Transverse colon (tissue), 4 donors: ENCODE measurements at places on chromosomes 6 and 20. TPM values are rescaled to one million over a fixed set of nuclear protein-coding genes. Genes with fewer than 3 reads are reported as not detected.

- DNase-seq: no peak
Observed at GRCh38 chr6:131173680-131174079, 38.4 kb downstream of the AKAP7 start.

GRCh38 chr6:151576633-151577032 is 82.8 kb downstream of the CCDC170 start:
- DNase-seq: no peak

GRCh38 chr6:45650524-45651135 is 272.9 kb upstream of the SUPT3H start:
- DNase-seq: no peak

- no peak for DNase-seq
Observed at GRCh38 chr6:11654876-11655275, 117.3 kb downstream of the TMEM170B start.

RIPOR2 gene
- total RNA-seq: 7.5 TPM

DNA sequence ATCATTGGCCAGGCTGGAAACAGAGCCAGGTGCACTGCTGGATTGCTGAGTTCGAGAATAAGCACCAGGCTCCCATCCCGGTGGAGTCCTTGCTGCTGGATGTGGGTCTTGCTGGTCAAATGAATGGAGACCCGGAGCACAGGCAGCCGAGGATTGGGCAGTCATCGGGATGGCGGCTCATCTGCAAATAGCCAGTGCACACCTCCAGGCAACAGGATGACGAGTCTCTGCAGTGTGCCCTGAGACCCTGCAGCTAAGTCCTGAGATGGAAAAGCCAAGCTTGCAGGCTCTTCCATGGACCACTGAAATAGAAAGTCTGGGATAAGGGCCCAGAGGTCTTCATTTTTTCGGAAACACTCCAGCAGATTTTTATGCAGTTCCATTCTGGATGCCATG is 143.5 kb downstream of the WDR27 start:
- DNase-seq: no peak

DNA sequence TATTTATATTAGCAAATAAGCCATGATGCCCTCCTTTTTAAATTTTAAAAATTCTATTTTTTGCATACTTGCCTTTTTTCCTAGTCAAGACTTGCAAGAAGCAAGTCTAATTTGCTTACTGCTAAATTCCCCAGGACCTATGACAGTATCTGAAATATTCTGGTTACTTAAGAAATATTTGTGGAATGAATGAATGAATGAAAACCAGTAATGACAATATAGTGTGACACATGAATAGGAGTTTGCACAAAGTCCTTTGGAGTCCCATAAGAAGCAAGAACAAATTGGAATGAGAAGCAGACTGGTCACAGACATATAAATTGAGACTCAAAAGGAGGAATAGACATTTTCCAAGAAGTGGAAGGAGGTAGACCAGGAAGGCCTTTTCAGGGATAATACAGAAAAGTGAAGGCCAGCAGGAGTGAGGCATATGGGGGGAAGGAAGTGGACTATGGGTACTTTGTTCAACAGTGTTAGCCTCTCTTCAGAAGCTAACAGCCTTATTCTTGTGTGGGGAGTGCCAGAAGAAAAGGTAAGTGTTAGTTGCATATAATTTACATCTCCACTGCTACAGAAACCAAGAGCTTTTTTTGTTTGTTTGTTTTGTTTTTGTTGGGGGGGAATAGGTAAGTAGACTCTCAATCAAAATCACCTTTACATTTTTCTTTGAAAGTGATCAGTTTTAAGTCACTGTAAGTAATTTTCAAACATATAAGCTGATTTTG is 93.6 kb upstream of the FAM184A start:
- DNase-seq: no peak

DNA sequence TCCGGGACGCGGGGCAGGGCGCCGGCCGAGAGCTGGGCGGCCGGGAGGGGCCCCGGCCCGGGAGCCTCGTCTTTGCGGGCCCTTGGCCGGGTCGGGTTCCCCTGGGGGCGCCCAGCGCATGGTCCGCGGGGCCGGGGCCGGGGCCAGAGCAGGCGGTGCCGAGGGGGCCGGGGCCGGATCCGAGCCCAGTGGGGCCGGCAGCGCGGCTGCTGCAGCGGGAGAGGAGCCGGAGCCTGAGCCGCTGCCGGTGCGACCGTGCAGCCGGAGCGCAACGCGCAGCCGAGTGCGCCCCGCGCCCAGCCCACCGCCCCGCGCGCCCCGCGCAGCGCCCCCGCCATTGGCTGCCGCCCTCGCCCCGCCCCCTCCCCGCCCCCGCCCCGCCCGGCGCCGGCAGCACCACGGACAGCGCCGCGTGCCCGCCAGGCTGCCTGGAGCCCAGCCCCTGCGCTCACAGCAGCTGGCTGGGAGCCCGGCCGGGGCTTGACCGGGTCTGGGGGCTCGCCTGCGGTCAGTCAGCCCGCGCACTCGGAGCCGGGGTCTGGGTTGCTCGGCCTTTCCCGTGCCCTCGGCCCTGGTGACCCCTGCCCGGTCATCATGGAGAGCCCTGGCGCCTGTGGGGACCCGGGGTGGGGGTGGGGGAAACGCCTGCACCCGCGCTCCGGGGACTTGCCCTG is at the start of gene HRH3:
HRH3 (minus strand) TSS at position 287 of the 674 bp plus-strand sequence. CDS start 308 bp downstream, outside the sequence.
- peak; percentile 25 for DNase-seq

DNA sequence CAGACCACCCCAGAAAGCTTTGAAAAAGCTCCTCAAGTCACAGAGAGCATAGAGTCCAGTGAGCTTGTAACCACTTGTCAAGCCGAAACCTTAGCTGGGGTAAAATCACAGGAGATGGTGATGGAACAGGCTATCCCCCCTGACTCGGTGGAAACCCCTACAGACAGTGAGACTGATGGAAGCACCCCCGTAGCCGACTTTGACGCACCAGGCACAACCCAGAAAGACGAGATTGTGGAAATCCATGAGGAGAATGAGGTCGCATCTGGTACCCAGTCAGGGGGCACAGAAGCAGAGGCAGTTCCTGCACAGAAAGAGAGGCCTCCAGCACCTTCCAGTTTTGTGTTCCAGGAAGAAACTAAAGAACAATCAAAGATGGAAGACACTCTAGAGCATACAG is 39.6 kb downstream of the ZBTB2 start:
- DNase-seq: no peak

SLC13A3 gene
- 0.14 TPM for total RNA-seq
